ENCODE measurements at places on chromosomes 6 and 20. TPM values are rescaled to one million over a fixed set of nuclear protein-coding genes. Genes with fewer than 3 reads are reported as not detected.

The CBLN4 gene
- not detected for total RNA-seq

- no peak for DNase-seq
Observed at GRCh38 chr20:44235702-44236101, 11.4 kb upstream of the GDAP1L1 start.

GRCh38 chr6:41222045-41222444, 6.1 kb upstream of the TREML4 start:
- DNase-seq: no peak

GRCh38 chr20:23122321-23122720, 36.2 kb upstream of the CD93 start:
- no peak for DNase-seq

The EEF1A2 gene
- 17.6 TPM for total RNA-seq

The TMEM74B gene
- not detected for total RNA-seq

GRCh38 chr20:47753576-47754387, 31.5 kb downstream of the SULF2 start:
- DNase-seq: no peak

- DNase-seq: no peak
Observed at GRCh38 chr6:116611056-116611455, 5.2 kb upstream of the RSPH4A start.

- no peak for DNase-seq
Observed at GRCh38 chr6:31906122-31906521, 4.2 kb upstream of the ZBTB12 start.

DNA sequence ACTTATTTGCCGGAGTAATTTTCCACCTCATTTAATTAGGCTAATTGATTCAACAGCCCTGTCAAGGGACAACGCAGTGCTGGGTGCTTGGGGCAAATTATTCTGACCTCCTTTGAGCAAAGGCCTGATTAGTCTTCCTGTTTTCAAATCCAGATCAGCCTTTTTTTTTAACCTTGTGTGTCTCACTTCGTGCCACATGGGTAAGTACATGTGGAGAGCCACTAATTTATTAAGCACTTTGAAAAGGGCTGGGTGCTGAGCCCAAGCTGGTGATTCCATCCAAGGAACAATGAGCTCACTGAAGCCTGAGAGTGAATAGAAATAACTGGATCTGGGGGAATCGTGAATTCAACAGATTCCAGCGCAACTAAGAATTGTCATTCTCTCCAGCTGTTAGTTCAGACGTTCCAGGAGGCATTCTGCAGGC, 229.3 kb downstream of the CLIC5 start:
- DNase-seq: no peak
